ENCODE measurements at places on chromosomes 2 and 18.

DNA sequence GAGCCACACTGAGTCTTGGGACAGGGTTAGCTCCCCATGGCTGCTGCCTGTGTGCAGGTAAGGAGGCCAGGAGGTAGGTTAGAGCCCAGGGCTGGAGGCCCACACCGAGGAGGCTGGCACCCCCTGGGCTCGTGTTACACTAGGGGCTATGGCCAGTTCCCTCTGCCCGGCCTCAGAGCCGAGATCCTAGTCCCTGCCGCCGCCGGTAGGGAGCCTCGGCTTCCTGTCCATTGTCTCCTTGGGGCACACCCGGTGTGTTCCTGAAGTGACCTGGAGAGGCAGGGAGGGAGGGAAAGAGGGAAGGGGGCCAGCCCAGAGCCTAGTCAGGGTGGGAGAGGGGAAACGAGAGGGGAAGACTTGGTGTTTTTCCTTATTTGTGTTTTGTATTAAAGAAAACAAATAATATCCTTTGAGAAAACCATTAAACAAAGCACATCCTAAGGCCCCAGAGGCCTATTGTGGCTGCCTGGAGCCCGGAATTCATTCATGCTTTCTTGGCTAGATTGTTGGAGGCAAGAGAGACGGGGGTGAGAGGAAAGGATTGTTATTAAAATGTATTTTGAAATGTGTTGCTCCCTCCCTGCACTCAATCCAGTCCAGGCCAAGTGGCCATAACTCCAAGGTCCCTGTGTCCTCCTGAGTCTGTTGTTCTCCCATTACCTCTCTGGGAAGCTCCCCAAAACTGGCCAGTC lies 170.7 kb downstream of the CTIF start:
- no peak for DNase-seq

- no peak for DNase-seq
Observed at GRCh38 chr2:233075966-233076339, 15.8 kb downstream of the INPP5D start.

GRCh38 chr2:2656115-2657011 lies 325.3 kb upstream of the MYT1L start:
- no peak for DNase-seq

DNA sequence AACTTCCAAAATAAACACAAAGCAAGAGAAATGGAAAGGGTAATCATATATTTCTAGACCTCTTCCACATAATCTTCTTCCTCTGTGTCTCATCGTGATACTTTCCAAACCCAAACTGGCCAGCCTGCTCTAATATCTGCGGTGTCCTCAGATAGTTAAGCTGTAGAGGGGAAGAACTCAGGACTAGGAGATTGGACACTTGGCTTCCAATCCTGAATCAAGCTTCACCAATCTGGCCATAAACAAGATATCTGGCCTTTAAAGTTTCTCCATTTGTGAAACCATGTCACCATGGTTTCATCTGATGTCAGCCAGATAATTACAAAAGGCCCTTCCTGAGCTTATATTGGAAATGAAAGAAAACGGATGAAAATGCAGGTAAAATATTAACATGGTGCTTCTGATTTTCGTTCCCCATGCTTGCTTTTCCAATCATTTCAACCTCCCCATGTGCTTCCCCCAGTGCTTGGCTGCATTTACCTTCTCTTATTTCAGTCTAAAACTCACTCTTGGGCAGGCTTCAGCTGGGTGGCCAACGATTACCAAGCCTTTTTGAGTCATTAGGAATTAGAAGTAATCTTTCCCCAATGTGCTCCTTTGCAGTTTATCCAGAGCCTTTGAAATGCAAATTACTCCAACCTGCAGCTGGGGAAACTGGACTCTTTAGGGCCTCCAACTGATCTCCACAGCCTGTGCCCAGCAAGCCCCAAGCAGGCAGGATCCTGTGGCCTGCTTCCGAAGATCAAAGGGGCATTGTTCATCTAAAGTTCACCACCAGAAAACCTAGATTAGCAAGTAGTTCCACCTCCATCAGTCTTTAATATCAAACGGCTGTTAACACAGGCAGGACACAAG lies 44.5 kb upstream of the MYCN start:
- DNase-seq, result no peak

GRCh38 chr2:236818281-236819045 lies 248.8 kb downstream of the ACKR3 start:
- no peak for DNase-seq

GRCh38 chr2:174325373-174326160 lies 9.2 kb upstream of the SP9 start:
- DNase-seq, result peak; percentile 17

DNA sequence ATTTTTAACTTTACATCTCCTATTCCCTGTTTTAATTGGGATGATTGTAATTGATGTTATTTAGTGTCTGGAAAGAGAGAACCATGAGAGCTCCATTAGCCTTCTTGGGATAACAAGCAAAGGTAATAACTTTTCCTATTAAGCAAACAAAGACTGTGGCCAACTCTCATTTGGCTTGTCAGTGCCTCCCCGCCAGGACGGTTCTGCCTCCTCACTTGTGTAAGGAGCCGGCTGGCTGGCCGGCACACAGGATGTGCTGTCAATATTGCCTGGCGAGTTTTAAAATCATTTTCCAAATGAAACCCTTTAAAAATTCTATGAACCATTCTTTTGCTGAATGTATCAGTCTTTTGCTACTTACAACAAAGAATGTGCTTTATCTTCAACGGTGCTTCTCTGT lies 898.3 kb downstream of the CPS1 start:
- no peak for DNase-seq

Measured in fibroblast of the aortic adventitia (primary cell).